ENCODE measurements at places on chromosomes 16 and 17. TPM values are rescaled to one million over a fixed set of nuclear protein-coding genes. Genes with fewer than 3 reads are reported as not detected.

CD68 gene
- total RNA-seq = 55.7 TPM

SLC38A7 gene
- total RNA-seq = 65.1 TPM

CDH5 gene
- total RNA-seq = 0.72 TPM

LITAF gene
- 38.6 TPM for total RNA-seq

KRT33A gene
- not detected for total RNA-seq

ZMYND15 gene
- 1.4 TPM for total RNA-seq

GLTPD2 gene
- not detected for total RNA-seq

TNP2 gene
- total RNA-seq = not detected

PIRT gene
- not detected for total RNA-seq

TEDC2 gene
- 3.5 TPM for total RNA-seq

- H3K4me3 ChIP-seq = no peak overlapping the region
- peaks cover 10% of the 10 kb centered on the region for H3K4me1 ChIP-seq
- no peak for DNase-seq
- no peak overlapping the region for H3K27ac ChIP-seq
Measured at GRCh38 chr16:14452066-14452465, 178.0 kb downstream of the PARN start.

DNA sequence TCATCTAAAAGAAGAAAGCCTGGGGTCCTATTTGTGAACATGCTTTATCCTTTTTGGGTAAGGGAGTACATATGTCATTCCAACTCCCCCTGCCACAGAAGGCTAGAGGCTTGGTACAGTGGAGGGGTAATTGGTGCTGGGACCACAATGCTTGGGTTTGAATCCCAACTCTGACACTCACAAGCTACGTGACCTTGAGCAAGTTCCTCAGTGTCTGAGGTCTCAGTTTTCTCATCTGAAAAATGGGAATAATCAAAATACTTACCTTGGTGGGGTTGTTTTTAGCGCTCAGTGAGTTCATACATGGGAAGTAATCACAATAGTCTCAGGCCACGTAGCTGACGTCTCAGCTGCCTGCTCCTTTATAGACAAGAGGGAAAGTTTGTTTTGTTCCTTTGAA, 150.8 kb downstream of the CPPED1 start:
- H3K36me3 ChIP-seq = no peaks in the 10 kb centered on the region
- no peak for DNase-seq
- no peaks in the 10 kb centered on the region for H3K27me3 ChIP-seq
- H3K4me3 ChIP-seq = no peak overlapping the region
- H3K27ac ChIP-seq = no peak overlapping the region

GRCh38 chr16:50548909-50549560, 839 bp downstream of the NKD1 start:
- H3K4me1 ChIP-seq = no peaks in the 10 kb centered on the region
- no peak overlapping the region for H3K27ac ChIP-seq
- H3K27me3 ChIP-seq = peaks cover 48% of the 10 kb centered on the region
- H3K4me3 ChIP-seq = peak overlapping the region; percentile 64

GRCh38 chr17:44086364-44087311, 16.1 kb downstream of the G6PC3 start:
- peak; percentile 99 for DNase-seq
- H3K4me1 ChIP-seq = peaks cover 29% of the 10 kb centered on the region
- H3K36me3 ChIP-seq = peaks cover 33% of the 10 kb centered on the region
- peak overlapping the region; percentile 94 for H3K27ac ChIP-seq

GRCh38 chr17:83057793-83058265, 21.6 kb upstream of the METRNL start:
- H3K36me3 ChIP-seq = no peaks in the 10 kb centered on the region
- H3K4me3 ChIP-seq = no peak overlapping the region
- peak; percentile 29 for DNase-seq
- H3K27ac ChIP-seq = no peak overlapping the region
- H3K27me3 ChIP-seq = no peaks in the 10 kb centered on the region

DNA sequence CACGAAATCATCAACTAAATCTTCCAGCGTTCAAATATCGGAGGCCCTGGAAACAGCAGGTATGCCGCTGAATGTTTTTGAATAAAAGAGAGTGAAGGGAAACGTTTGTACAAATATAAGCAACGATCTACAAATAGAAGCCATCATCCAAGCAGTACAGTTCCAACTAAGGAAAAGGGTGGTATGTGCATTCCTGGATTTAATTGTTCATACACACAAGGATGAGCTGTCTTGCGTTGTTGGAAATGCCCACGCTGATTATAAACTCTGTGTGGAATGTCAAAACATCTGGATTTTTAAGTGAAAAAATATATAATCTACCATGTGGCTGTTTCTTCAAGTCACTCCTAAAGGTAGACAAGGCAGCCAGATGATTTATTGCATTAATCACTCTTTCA, 191.8 kb upstream of the HSBP1 start:
- peaks cover 7% of the 10 kb centered on the region for H3K4me1 ChIP-seq

GRCh38 chr16:66695935-66696668, 441 bp downstream of the CMTM4 start:
- peak overlapping the region; percentile 77 for H3K4me3 ChIP-seq
- peaks cover 10% of the 10 kb centered on the region for H3K4me1 ChIP-seq
- H3K27ac ChIP-seq = no peak overlapping the region

DNA sequence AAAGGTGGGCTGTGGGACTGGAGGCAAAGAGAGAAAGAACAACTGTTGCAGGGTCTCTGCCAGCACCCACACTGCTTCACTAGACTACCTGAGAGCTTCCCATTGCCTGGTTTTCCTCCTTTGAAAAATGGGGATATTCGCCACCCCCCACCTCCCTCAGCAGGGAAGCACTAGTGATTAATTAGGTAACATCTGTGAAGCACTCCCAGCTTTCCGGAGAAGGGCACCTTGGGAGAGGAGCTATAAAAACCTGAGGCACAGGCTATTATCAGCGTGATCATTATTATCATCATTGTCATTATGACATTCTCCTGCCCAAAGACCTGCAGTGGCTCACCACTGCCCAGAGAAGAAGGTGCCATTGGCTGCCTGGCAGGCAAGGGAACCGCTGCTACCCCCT, 83.5 kb downstream of the XYLT1 start:
- H3K27ac ChIP-seq = no peak overlapping the region
- H3K27me3 ChIP-seq = no peaks in the 10 kb centered on the region
- no peak overlapping the region for H3K4me3 ChIP-seq

DNA sequence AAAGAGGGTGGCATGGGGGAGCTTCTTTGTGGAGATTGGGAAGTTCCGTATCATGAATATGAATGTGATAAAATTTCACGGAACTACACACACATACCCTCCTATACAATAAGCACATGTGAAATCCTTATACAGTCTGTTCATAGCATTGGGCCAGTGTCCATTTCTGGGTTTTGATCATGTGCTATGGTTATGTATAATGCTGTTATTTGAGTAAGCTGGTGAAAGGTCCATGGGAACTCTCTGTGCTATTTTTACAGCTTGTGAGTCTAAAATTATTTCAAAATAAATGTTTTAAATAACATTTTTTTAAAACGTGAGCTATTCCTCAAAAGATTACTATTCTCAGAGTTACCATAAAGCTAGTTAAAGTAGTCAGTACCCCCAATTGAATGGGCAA, 205.2 kb upstream of the CACNG5 start:
- peaks cover 8% of the 10 kb centered on the region for H3K4me1 ChIP-seq
- DNase-seq = no peak
- H3K36me3 ChIP-seq = no peaks in the 10 kb centered on the region
- H3K4me3 ChIP-seq = no peak overlapping the region

GRCh38 chr17:49349541-49349940, 12.5 kb downstream of the ZNF652 start:
- no peaks in the 10 kb centered on the region for H3K27me3 ChIP-seq
- no peak for DNase-seq
- no peaks in the 10 kb centered on the region for H3K4me1 ChIP-seq
- H3K36me3 ChIP-seq = no peaks in the 10 kb centered on the region

- DNase-seq = peak; percentile 44
- H3K27ac ChIP-seq = peak overlapping the region; percentile 68
- no peaks in the 10 kb centered on the region for H3K36me3 ChIP-seq
- no peaks in the 10 kb centered on the region for H3K27me3 ChIP-seq
- H3K4me1 ChIP-seq = peaks cover 27% of the 10 kb centered on the region
Measured at GRCh38 chr16:80273635-80274538, 266.9 kb upstream of the DYNLRB2 start.

DNA sequence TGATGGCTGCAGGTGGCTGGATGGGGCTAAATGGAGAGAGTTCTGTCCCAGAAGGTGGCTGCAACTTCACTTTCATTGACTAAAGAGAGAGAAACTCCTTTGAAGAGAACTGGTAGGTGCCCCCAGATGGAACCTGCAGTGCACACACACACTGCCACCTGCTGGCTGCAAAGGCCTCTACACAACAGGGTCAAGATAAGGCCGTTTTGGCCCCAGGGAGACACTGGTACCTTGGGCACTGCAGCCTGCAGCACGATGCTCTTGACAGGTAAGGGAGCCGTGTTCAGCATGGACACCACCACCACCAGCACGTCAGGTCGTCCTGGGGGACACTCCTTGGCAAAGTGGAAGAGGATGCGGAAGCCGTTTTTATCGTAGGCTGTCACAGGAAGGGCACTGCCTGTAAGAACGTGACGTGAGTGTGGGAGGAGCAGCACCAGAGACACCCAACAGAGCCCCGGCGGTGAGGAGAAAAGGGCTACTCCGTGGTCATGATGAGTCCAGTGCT, 22.7 kb downstream of the GGA3 start:
- peaks cover 23% of the 10 kb centered on the region for H3K4me1 ChIP-seq
- peak; percentile 96 for DNase-seq
- no peaks in the 10 kb centered on the region for H3K27me3 ChIP-seq
- H3K4me3 ChIP-seq = no peak overlapping the region

DNA sequence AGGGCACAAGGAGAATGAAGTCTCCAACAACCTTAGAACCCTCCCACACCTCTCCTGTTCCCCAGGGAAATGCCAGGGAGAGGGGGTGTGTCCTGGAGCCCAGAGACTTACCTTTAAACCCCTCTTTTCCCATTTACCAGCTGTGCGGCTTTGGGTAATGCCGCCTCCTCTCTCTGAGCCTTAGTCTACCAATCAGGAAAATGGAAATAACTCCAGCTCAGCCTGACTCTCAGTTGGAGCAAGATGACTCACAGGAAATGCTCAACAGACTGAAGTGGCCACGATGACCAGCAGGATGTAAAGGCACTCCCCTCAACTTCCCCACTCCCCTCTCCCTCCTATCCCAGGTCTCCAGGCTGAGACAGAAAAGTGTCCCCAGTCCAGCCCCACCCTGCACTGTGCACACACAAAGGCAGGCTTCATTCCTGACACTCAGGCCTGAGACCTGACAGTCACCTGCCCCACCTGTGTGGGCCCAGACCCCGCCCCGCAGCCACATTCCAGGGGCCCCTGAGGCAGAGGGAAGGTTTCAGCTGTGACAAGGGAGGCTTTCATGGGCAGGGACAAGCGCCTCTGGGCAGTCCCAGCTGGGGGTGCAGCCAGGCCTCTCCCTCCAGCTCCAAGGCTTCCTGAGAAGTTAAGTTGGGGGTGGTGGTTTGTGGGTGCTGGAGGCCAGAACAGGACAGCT, 3.0 kb upstream of the KRT15 start:
- H3K4me3 ChIP-seq = no peak overlapping the region
- peak; percentile 97 for DNase-seq
- peaks cover 20% of the 10 kb centered on the region for H3K4me1 ChIP-seq
- peak overlapping the region; percentile 34 for H3K27ac ChIP-seq

- H3K36me3 ChIP-seq = no peaks in the 10 kb centered on the region
- H3K27me3 ChIP-seq = peaks cover 26% of the 10 kb centered on the region
- H3K4me1 ChIP-seq = peaks cover 4% of the 10 kb centered on the region
- H3K27ac ChIP-seq = no peak overlapping the region
- no peak for DNase-seq
- no peak overlapping the region for H3K4me3 ChIP-seq
Measured at GRCh38 chr16:55372792-55373488, 48.9 kb downstream of the IRX6 start.

GRCh38 chr17:79332011-79332554, 257.5 kb downstream of the ENGASE start:
- H3K27me3 ChIP-seq = peaks cover 9% of the 10 kb centered on the region
- no peaks in the 10 kb centered on the region for H3K36me3 ChIP-seq
- H3K4me1 ChIP-seq = no peaks in the 10 kb centered on the region
- no peak overlapping the region for H3K4me3 ChIP-seq
- no peak overlapping the region for H3K27ac ChIP-seq
- no peak for DNase-seq

- no peak for DNase-seq
- no peaks in the 10 kb centered on the region for H3K4me1 ChIP-seq
Measured at GRCh38 chr16:89286096-89286495, 68.6 kb downstream of the ZNF778 start.

- peaks cover 31% of the 10 kb centered on the region for H3K36me3 ChIP-seq
- H3K4me1 ChIP-seq = peaks cover 17% of the 10 kb centered on the region
- no peaks in the 10 kb centered on the region for H3K27me3 ChIP-seq
Measured at GRCh38 chr16:10756574-10756973, 12.9 kb downstream of the NUBP1 start.

DNA sequence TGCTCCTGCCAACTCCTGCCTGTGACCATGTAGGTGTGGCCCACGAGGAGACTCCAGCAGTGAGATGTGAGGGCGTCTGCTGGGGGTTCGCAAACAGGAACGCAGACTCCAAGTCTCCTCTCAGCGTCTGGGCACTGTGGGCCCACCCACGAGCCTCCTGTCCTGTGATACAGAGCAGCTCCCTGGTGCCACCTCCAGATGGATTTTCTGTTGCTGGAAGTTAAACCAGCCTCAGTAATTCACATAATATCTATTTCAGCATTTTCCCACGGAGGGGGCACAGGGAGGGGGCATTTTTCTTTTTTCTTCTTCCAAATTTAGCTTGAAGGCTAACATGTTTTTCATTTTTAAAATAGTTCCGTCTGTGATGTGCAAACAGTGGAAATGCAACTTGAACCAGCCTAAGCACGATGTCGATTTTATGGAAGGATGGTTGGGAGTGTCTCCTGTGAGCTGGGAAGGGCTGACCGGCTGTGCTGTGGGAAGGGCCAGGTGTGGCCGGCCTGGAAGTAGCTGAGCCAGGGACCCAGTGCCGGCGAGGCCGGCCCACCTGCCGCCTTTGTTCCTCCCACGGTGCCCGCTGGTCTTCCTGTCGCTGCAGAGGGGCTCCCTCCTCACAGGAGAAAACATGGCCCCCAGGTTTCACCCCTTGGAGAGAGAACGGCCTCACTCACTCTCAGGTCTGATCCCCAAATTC, 3.9 kb upstream of the RAB40B start:
- H3K4me1 ChIP-seq = peaks cover 9% of the 10 kb centered on the region
- DNase-seq = peak; percentile 90
- no peak overlapping the region for H3K27ac ChIP-seq
- no peak overlapping the region for H3K4me3 ChIP-seq
- no peaks in the 10 kb centered on the region for H3K36me3 ChIP-seq

DNA sequence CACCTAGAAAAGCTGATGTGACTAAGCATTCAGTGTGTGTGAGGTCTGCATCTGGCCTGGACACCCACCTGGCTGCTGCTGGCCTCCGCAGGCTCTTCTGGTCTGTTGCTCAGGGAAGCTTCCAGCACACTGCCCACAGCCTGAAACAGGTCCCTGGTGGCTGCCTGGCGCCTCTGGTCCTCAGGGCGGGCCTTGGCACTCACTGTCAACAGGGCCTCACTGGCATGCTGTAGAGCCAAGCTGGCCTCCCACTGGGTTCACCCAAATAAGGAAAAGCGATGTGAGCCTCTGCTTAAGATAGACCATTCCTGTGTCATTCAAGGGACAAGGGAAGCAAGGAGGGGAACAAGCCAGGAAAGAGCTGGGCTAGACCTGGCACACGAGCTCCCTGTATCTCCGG, 70.6 kb upstream of the BCO1 start:
- DNase-seq = no peak
- no peaks in the 10 kb centered on the region for H3K36me3 ChIP-seq
- H3K27ac ChIP-seq = no peak overlapping the region
- H3K4me1 ChIP-seq = no peaks in the 10 kb centered on the region
